ENCODE measurements at places on chromosomes 3 and 15.

DNA sequence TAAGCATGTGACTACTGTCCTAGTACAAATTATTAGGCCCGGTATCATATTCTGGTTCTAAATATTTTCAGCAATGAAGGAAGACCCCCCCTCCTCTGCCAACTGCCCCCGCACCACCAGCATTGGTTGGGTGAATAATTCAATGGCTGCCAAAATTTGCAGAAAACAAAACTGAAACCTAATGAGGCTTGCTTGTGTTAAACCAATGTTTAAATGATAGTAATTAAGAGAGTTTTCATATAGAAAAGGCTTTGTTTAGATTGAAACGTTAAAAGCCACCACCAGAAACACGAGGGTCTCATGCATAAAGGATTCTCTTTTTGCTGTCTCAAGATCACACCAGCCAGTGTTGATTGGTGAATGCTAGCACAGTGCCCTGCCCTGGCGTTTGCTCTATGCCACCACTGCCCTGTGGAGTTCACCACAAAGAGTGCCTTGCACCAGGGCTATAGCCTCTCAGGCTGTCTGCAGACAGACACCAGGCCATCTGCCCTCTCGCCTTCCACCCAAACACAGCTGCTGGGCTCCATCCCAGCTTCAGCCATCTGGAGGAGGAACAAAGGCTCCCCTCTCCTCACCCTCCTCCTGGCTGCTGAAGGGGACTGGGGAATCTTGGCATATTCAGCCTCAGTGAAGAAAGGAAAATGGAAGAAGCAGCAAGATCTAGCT, 200.3 kb upstream of the PFN2 start:
- no peak for DNase-seq

DNA sequence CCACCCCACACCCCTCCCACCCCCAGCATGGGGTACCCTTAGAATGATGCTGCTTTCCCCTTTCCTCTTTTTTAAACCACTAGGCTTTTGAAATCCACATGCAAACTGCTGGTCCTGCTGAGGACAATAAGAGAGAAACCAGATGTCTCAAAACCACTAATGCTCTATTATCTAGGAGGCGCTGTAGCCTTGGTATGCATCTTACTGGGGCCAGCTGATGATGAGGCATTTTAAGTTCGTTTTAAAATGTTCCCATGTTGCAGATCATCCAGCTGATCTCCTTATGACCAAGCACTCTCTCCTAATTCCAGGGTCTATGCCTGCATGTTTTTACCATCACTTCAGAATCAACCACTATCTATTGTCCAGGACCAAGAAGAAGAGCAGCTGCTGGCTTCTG, 1.3 kb downstream of the NME9 start:
- no peak for DNase-seq

DNA sequence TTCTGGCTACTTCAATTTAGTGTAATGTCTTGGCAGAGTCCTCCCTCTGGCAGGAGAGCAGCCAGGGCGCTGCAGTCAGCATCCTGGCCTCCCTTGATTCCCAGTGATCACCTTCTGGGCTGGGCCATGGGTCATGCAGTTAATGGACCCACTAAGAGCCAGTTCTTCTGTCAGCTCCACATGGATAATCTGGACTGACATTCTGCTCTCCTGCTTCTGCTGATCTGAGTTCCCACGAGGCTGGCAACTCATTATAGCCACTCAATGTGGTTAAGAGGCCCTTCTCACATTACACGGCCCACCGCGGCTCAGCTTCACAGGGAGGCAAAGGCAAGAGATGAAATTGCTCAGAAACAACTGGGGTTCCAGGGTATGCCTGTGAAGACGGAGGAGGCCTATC, 94.0 kb downstream of the WDR76 start:
- no peak for DNase-seq

DNA sequence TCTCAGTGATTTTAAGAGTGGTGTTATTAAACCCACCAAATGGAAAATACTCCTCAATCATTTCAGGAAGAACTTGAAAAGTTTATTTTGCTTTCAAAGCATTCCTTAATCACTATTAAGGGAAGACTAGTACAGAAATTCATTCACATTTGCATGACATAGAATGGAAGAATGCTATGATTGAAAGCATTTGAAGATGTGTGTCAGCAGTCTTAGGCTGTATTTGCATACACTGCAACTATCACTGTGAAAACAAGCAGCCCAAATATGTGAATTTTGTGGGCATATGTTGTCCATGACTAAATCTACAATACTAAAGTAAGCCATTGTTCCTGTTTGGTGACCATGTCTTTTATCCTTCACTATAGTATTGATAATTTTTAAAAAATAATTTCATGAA, 95.8 kb downstream of the CNTN3 start:
- no peak for DNase-seq

GRCh38 chr15:76393614-76394013, 57.0 kb downstream of the ISL2 start:
- no peak for DNase-seq

- no peak for DNase-seq
Observed at GRCh38 chr15:39376371-39376909, 204.4 kb upstream of the THBS1 start.

GRCh38 chr3:12859840-12860239, 18.5 kb upstream of the RPL32 start:
- DNase-seq: no peak

DNA sequence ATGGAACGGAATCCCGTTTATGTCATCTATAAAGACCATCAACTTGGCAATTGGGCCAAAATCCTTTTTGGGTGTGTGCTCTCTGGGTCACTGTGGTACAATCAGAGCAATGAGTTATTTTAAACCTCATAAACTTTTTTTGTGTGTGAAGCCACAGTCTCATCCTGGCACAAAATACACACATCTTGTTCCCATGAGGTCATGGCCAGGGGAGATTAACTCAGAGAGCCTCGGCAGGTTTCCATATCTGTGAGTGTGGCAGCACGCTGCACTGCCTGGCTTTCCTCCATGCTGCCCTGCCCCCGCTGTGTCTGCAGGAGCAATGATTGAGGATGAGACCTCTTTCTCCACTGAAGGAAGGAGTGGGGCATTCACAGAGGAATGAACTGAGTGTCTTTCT, 54.0 kb upstream of the DLG1 start:
- DNase-seq: no peak

DNA sequence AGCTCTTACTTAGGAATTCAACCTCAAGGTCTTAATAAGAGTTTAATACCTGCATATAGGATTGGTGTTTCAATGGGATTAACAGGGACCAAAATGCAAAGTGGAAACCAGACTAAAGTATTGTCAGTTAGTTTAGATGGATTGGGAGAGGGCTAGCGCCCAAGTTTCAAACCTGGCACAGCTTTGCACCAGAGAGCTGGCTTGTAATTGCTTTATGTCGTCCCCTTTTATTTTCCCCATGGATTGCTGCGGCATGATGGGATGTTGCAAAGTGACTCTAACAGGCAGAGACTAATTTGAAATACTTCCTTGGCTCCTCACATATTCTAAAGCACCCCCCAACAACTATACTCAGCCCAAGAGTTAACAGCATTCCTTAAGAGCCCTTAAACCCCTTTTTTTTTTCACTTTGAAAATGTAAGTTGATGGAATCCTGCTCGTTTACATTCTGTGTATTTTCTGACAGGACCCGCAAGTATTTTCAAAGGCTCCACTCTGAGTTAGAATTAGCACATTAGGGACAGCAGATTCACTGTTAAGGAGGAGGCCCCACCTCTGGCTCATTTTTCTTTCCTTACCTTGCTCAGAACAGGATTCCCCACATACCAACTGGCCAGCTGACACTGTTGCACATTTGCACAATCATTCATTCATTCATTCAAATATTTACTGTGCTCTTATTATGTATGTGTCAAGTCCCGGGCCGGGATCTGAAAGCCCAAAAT, 214.2 kb downstream of the ERC2 start:
- DNase-seq: no peak

DNA sequence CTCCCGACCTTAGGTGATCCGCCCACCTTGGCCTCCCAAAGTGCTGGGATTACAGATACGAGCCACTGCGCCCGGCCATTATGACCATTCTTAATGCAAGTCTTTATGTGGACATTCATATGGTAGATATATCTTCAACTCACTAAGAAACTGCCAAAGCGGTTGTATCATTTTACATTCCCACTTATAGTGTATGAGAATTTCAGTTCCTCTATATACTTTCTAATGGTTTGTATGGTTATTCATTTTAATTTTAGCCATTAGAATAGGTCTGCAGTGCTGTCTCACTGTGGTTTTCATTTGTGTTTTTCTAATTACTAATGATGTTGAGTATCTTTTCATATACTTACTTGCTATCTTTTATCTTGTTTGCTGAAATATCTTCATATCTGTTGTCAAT, 32.5 kb downstream of the TCF12 start:
- DNase-seq: no peak

- no peak for DNase-seq
Observed at GRCh38 chr3:23146163-23146562, 57.0 kb upstream of the UBE2E2 start.

- DNase-seq: no peak
Observed at GRCh38 chr15:43103907-43104306, 1.9 kb downstream of the UBR1 start.

GRCh38 chr3:72549761-72550581, 298.3 kb downstream of the SHQ1 start:
- DNase-seq: no peak

DNA sequence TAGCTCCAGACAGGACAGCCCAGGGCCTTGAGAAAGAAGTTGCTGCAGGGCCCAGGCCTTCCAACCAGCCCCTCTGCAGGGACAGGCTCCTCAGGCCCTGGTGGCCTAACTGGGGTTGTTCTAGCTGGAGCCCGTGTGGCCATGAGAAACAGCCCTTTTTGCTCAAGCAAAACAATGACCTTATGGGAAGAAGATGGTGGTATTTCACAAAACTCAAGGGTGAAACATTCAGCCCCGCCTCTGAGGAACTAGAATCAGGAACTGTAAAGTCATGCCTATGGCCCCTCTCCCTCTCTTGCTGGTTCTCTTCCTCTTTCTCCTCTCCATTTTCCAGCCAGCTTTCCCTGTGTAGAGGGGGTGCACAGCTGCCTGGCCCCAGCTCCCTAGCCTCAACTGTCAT, 273.3 kb downstream of the RPLP1 start:
- DNase-seq: no peak

GRCh38 chr3:168295027-168295426, 199.3 kb upstream of the GOLIM4 start:
- DNase-seq: no peak

GRCh38 chr15:101012326-101013200, 93.4 kb downstream of the LRRK1 start:
- DNase-seq: no peak

DNA sequence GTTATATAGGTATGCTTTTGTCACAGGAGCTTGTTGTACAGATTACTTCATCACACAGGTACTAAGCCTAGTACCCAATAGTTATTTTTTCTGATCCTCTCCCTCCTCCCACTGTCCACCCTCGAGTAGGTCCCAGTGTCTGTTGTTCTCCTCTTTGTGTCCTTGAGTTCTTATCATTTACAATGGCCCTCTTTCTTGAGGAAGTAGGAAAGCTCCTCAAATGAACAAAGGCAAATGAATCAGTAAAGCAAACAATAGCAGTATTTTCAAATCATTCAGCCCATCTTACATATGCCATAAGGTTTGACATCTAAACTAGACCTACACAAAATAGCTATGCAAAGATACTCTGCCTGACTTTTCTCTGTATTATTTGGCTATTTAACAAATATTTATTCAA, 211.5 kb downstream of the CDIN1 start:
- DNase-seq: no peak

DNA sequence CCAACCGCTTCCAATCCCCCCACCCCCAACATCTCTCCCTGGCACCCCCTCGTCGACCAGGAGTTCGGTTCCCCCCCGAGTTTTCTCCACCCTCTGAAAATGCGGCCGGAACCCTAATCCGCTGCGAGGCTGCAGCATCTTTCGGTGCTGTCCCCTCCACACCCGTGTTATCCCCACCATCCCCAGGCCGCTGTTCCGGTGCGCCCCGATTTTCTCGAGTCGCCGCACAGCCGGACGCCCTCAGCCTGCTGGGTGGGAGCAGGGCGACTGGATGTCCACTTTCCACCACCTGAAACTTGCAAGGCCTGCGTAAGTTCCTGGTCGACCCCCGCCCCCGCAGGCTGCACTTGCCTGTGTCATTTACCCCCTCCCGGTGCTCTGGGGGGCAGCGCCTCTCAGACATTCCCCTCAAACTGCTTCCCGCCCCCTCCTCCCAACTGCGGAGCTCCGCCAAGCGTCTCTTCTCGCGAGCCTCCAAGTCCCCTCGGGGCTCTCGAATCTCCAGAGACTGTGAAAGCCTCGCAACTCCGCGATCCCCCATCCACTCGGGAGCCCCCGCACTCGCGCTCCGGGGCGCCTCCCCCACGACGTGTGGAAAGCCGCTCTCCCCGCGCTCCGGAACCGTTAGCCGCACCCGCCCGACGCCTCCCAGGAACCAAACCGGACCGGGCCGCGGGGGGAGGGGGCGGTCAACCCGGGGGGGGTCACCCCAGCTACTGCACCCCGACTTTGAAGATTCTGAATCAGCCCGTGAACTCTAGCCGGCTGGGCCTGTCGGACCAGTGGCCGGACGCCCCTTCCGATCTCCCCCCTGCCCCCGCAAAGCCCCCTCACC, 566 bp downstream of the ETV5 start:
- peak; percentile 14 for DNase-seq

DNA sequence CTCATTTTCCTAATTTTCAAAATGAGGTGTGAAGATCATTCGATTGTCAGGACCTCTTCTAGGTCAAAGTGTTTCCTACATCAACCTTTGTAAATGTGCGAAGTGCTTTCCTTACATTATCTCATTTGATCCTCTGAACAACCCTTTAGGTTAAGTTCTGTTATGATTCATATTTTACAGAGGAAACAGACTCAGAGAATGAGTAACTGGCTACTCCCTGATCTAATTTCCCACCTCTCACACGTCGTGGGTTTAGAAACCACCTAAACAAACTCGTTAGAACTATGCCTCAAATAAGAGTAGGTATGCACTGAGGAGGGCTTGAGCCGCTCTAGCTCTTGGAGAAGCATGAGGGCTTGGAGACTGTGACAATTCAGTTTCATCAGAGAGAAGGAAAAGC, 148.6 kb downstream of the CD47 start:
- no peak for DNase-seq

DNA sequence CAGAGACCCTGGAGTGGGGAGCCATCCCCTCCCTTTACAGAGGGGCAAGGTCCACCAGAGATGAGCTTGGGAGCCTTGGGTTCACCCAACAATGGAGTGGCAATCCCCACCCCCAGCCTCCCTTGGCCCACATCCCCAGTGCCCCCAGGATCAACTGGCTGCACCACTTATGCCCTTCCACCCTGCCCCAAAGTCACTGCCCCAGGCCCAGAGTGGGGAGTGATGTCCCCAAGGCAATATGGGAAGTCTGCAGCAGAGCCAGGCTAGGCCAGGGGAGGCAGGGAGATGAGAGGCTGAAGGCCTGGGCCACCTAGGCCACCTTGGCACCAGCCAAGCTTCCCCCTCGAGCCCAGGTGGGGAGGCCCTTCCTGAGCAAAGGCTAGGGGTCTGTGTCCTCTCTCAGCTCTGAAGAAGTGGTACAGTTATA, 145.5 kb downstream of the SMAD6 start:
- DNase-seq: no peak

GRCh38 chr3:16828815-16829214, 55.9 kb upstream of the PLCL2 start:
- no peak for DNase-seq

Data from naive thymus-derived CD8-positive, alpha-beta T cell (primary cell).